ENCODE measurements at places on chromosomes 3 and 15. TPM values are rescaled to one million over a fixed set of nuclear protein-coding genes. Genes with fewer than 3 reads are reported as not detected.

DNA sequence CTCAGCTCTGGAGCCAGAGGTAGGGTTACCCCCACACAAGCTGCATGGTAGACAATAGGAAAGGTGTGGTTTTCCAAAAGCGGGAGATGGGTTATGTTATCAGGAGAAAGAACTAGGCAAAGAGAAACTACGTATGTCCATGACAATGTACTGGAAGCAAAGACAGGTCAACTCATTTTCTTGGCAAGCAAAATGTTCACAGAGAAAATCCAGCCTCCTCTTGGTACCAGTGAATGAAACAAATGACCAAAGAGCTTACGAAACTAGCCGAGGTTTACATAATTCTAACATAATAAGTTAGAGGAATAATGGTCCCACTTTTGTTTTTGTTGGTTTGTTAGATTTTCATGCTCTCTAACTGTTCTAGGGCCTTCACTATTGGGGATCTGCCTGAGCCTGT lies 338.1 kb upstream of the TGFBR2 start:
- H3K36me3 ChIP-seq = no peaks in the 10 kb centered on the region
- peak overlapping the region; percentile 57 for H3K27ac ChIP-seq
- H3K27me3 ChIP-seq = no peaks in the 10 kb centered on the region
- no peak overlapping the region for H3K4me3 ChIP-seq

Gene KY
- 0.33 TPM for total RNA-seq

DNA sequence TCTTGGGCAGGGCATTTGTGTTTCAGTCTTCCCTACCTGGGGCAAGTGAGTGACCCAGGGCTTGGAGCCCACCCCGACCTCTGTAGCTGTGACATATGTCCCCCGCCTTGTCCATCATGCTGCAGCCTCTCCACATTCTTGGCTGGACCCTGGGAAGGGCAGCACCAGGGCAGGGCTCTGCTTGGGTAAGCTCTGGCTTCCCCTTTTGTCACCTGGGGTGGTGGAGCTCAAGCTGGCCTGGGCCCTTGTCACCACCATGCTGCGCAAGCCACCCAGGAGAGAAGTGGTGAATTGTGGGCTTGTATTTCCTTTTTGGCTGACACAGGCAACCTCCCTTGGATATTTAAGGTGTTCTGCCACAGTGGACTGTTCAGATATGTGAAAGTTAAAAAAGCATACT lies 29.3 kb downstream of the SPSB4 start:
- H3K27ac ChIP-seq = no peak overlapping the region
- H3K27me3 ChIP-seq = no peaks in the 10 kb centered on the region
- no peaks in the 10 kb centered on the region for H3K36me3 ChIP-seq
- H3K4me3 ChIP-seq = no peak overlapping the region

DNA sequence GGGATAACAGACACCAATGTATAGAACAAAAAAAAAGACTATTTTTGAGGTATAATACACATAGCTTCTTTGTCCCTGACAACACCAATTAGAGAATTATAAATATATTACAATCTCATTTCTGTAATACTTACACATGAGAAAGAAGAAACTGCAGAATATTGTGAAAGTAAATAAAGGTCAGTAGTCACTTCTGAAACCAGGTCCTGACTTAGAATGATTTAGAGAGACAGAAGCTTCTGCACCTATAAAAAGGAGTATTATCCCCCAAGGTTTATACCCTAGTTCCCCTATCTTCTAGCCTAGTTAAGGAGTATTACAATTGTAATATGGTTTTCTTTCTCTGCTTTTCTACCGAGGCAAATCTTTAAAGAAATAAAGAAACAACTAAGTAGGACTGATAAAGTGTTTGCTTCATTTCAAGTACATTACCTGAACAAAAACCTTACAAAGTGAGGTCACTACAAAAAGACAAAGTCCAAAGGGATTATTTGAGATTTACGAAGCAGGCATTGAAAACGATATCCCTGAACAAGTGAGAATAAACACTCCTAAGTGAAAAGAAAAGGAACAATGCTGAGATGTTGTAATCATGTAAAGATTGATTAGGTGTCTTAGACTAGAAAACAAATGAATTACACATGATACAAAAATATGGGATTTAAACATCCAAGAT lies 103.0 kb downstream of the GBE1 start:
- peaks cover 9% of the 10 kb centered on the region for H3K4me1 ChIP-seq
- no peaks in the 10 kb centered on the region for H3K36me3 ChIP-seq
- no peak overlapping the region for H3K27ac ChIP-seq
- H3K27me3 ChIP-seq = no peaks in the 10 kb centered on the region

- H3K27ac ChIP-seq = no peak overlapping the region
- no peaks in the 10 kb centered on the region for H3K36me3 ChIP-seq
Measured at GRCh38 chr15:23503980-23504379, 56.9 kb upstream of the GOLGA6L2 start.

DNA sequence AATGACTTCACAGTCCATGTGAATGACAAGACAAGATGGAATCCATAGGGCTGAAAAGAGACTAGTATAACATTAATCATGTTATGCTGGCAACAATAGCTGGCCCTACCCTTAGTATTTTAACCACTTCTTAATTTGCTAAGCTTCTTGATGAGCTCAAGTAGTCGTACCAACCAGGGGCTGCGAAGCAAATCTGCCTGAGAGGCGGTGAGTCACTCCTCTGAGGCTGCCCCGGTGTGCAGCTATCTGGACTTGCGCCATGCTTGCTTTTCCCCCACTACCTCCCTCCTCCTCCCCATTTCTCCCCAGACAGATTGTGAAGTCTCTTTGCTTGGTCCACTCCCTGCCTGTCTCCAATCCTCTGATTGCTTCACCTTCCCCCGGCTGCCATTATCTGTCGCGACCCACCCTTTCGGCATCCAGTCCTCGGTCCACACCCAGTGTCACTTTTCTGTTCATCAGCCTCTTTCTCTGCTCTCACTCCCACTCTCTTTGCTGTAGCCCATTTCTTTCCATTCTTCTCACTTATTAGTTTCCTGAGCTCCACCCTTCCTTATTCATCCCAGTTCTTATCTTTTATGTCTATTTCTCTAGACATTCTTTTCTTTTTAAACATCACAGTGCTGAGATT lies 42.7 kb downstream of the DUT start:
- H3K4me3 ChIP-seq = no peak overlapping the region
- no peaks in the 10 kb centered on the region for H3K36me3 ChIP-seq

- peaks cover 8% of the 10 kb centered on the region for H3K4me1 ChIP-seq
- H3K36me3 ChIP-seq = peaks cover 10% of the 10 kb centered on the region
- no peaks in the 10 kb centered on the region for H3K27me3 ChIP-seq
- peak overlapping the region; percentile 96 for H3K4me3 ChIP-seq
Measured at GRCh38 chr3:51500632-51501131, 867 bp upstream of the DCAF1 start.

DNA sequence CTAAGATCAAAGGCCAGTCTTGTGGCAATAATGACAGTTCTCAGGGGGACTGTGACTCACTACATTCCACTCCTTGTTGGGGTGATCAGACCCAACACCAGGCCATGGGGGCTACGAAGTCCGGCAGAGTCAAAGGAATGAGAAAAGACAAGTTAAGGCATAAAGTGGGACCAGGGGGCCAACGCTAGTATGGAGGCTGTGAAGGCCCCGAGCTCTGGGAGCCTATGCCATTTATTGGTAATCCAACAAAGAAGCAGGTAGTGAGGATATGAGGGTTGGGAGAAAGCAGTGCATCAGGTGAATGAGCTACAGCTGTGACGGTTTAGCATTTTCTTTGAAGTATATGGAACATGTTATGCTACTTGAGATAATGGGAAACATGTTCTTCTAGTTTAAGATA lies 104.4 kb upstream of the C2CD4B start:
- no peak for DNase-seq
- no peak overlapping the region for H3K4me3 ChIP-seq
- no peaks in the 10 kb centered on the region for H3K4me1 ChIP-seq
- no peak overlapping the region for H3K27ac ChIP-seq

DNA sequence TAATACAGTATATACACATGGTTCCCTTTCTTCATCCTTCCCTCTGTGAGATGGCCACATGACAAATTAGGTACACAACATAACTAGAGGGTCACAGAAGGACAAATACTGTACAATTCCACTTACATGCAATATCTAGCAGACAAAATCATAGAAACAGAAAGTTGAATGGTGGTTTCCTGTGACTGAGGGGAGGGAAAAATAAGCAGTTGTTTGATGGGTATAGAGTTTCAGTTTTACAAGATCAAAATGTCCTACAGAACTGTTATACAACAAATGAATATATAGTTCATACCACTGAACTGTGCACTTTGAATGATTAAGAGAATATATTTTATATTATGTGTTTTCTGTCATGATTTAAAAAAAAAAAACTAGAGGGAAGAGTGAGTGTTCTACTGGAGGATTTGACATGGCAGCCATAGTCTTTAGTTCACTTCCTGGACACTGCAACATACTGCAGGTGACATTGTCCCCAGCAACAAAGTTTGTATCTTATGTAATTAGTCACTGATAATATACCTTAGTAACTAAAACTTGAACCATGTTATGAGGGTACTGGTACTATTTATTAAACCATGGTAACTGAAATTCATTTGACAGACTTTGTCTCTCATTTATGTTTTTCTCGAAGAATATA lies 37.2 kb downstream of the CCDC54 start:
- H3K27ac ChIP-seq = no peak overlapping the region
- no peaks in the 10 kb centered on the region for H3K4me1 ChIP-seq
- no peak for DNase-seq
- no peaks in the 10 kb centered on the region for H3K36me3 ChIP-seq
- no peaks in the 10 kb centered on the region for H3K27me3 ChIP-seq

Gene PLEKHO2
- total RNA-seq = 56.3 TPM

GRCh38 chr3:148206446-148206845 lies 491.3 kb upstream of the AGTR1 start:
- H3K27ac ChIP-seq = no peak overlapping the region
- no peaks in the 10 kb centered on the region for H3K36me3 ChIP-seq
- DNase-seq = no peak
- no peaks in the 10 kb centered on the region for H3K4me1 ChIP-seq
- no peaks in the 10 kb centered on the region for H3K27me3 ChIP-seq
- H3K4me3 ChIP-seq = no peak overlapping the region

- DNase-seq = no peak
- peak overlapping the region; percentile 95 for H3K4me3 ChIP-seq
- peak overlapping the region; percentile 88 for H3K27ac ChIP-seq
- peaks cover 27% of the 10 kb centered on the region for H3K36me3 ChIP-seq
- H3K27me3 ChIP-seq = no peaks in the 10 kb centered on the region
- H3K4me1 ChIP-seq = peaks cover 37% of the 10 kb centered on the region
Measured at GRCh38 chr3:197959500-197959890, 522 bp upstream of the LMLN start.

DNA sequence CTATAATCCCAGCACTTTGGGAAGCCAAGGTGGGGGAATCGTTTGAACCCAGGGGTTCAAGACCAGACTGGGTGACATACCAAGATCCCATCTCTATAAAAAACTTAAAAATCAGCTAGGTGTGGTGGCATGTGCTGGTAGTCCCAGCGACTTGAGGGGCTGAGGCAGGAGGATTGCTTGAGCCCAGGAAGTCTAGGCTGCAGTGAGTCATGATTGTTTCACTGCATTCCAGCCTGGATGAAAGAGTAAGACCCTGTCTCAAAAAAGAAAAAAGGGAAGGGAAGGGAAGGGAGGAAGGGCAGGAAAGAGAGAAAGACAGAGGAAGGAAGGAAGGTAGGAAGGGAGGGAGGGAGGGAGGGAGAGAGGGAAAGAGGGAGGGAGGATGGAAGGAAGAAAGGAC lies 133.7 kb upstream of the LRRN1 start:
- no peaks in the 10 kb centered on the region for H3K4me1 ChIP-seq
- no peaks in the 10 kb centered on the region for H3K36me3 ChIP-seq
- no peak overlapping the region for H3K27ac ChIP-seq
- no peak overlapping the region for H3K4me3 ChIP-seq
- DNase-seq = no peak

DNA sequence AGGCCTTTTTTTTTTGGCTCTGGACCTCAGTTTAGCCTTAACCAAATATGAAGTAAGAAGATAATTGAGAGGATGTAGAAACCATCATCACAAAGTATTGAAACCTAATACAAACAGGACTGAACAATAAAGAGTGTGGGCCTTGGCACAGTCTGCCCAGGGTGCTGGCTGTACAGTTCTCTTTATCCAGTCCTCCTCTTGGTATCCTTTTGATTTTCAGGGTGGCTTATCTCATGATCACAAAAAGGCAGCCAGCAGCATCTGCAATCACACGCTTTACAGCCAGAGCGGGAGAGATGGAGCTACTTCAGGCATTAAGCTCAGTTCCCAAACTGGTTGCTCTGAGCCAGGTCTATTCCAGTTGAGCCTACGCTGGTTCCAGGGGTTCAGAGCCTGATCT lies 239.7 kb downstream of the RPLP1 start:
- DNase-seq = no peak
- H3K4me1 ChIP-seq = no peaks in the 10 kb centered on the region
- no peaks in the 10 kb centered on the region for H3K27me3 ChIP-seq
- no peak overlapping the region for H3K27ac ChIP-seq

Gene MRPS25
- 17.6 TPM for total RNA-seq

Gene RASL12
- 216 TPM for total RNA-seq

- no peaks in the 10 kb centered on the region for H3K36me3 ChIP-seq
- H3K4me1 ChIP-seq = peaks cover 8% of the 10 kb centered on the region
- no peak overlapping the region for H3K27ac ChIP-seq
- no peak overlapping the region for H3K4me3 ChIP-seq
- DNase-seq = no peak
Measured at GRCh38 chr3:139327861-139328260, 16.0 kb upstream of the MRPS22 start.

Gene NMNAT3
- total RNA-seq = 12.0 TPM

Gene ROBO1
- total RNA-seq = 12.8 TPM

DNA sequence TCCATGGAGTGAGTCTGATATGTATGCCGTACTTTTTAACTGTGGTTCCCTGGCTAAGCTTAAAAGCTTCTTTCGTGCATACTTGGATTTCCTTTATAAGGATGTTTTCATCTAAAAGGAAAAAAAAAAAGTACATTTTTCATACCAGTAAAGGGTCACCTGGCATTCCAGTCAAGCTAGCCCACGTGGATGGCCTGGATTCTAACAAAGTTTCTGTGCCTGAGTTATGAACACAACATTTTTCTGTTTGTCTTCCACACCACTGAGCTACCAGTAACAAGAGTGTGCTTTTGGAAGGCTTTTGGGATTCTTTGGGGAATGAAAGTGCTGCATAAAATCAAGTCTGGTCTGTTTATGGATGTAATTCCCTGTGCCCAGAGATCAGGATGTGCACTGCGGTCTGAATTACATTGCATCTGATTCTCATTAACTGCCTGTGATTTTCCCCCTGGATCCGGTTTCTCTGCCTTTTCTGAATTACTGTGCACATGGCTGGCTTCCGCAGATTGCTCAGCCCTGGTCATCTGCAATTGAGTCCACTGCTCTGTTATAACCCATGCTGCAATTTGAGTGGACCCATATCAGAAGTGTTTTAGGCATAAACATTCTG lies 38.2 kb upstream of the MAGI1 start:
- H3K27me3 ChIP-seq = no peaks in the 10 kb centered on the region
- H3K27ac ChIP-seq = no peak overlapping the region
- no peaks in the 10 kb centered on the region for H3K36me3 ChIP-seq
- no peaks in the 10 kb centered on the region for H3K4me1 ChIP-seq
